KBM-7 (cell line): ENCODE measurements at places on chromosomes 4 and X.
A peak's percentile ranks its signal among the peaks of the same experiment; 100 is the strongest.

DNA sequence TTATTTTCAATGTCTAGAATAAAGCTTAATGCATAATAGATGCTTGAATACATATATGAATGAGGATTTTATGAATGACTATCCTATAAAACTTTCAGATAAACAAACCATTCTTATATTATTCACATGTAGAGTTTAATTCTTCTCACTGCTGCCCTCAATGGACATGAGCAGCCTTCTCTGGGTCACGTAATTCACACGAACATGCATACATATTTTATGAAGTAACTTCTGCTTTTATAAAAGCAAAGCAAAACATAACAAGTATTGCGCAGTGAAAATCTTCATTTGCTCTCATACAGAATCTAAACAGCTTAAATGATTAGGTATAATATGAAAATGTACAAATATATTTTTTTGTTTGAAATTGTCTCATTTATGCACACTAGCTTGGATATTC is 116.7 kb downstream of the TMA16 start:
- DNase-seq: peak; percentile 29

DNA sequence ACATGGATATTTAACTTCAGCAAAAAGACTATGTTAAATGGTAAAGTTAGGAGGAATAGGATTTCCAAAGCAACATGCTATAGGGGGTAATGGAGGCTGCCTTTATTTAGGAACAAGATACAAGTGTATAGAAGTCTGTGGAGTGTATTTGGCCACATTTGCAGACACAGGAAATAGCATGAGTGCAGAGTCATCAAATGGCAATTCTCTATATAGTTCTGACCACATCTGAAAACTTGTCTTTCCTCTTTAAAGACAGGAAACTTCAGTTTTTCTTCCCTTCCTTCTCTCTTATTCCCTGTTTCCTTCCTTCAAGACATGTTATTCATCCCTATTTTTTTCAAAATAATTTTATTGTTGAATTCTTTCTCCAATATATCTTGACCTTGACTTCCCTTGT is 119.3 kb upstream of the PITX2 start:
- no peak for DNase-seq

- DNase-seq: no peak
Observed at GRCh38 chr4:87745064-87745807, 54.1 kb upstream of the IBSP start.

- peak; percentile 19 for DNase-seq
Observed at GRCh38 chr4:25993395-25994185, 79.6 kb downstream of the SMIM20 start.

DNA sequence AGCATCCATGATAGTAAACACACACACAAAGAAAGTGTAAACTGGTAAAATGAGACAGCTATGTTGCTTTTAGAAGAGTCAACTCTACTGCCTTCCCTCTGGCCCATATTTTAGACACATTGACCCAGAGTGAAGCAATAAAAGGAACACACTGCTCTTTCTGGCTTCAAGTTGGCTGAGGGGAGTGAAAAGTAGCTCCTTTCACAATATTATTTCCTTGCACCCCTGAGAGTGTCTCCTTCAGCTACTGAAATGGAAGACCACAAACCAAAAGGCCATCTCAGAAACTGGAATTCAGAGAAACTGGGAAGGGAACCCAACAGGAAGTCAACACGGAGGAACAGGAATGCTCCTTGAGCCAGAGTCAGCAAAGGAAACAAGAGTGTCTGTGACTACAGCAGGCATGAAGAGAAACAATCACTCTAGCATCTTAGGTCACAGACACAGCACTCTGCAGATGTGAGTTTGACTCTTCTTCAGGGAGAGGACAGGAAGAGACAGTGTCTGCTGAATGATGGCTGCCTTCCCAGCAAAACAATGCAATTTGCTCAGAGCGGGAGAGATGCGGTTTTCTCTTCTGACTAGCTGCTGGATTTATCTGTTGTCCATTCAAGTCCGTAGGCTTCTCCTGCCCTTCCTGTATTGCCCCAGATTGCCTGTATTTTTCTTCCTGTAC is 106.7 kb downstream of the SPATA18 start:
- DNase-seq: no peak

GRCh38 chr4:43341741-43342140 is 449.2 kb downstream of the GRXCR1 start:
- no peak for DNase-seq

- no peak for DNase-seq
Observed at GRCh38 chr4:136643416-136643815, 888.9 kb downstream of the PCDH18 start.

DNA sequence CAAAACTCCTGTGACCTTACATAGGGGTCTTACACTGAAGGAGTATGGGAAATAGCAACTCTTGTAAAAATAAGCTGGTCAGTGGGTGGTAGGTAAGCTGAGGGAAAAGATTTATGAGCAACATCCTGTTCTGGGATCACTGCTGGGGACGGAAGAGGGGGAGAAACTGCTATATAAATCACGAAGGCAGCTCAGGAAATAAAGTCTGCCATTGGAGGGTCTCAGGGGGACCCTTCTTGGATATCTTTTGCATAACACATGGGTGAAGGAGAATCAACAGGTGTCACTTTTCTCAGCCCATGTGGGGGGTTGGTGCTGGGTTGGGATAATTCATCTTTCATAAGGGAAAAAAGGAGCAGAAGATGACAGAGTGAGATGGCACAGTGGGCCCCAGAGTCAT is 33.7 kb downstream of the AFF1 start:
- DNase-seq: no peak

DNA sequence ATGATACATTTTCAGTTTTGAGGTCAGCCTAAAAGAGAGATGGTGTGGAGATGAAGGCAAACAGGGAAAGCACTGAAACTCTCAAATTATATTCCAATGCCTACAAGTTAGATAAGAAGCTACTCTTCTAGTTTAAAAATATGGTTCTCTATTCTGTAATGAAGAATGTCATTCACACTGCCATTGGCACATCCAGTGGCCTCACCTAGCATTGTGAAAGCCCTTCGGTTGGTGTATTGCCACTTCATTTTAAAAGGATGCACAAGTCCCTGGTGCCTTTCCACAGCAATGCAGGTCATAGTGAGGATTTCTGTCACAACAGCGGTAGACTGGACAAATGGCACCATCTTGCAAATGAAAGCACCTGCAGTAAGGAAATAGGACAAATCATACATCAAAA is 40.6 kb downstream of the QRFPR start:
- no peak for DNase-seq

GRCh38 chr4:80309294-80310004 is 26.1 kb upstream of the CFAP299 start:
- DNase-seq: no peak

GRCh38 chrX:122555925-122556324 is 628.2 kb upstream of the GRIA3 start:
- no peak for DNase-seq

DNA sequence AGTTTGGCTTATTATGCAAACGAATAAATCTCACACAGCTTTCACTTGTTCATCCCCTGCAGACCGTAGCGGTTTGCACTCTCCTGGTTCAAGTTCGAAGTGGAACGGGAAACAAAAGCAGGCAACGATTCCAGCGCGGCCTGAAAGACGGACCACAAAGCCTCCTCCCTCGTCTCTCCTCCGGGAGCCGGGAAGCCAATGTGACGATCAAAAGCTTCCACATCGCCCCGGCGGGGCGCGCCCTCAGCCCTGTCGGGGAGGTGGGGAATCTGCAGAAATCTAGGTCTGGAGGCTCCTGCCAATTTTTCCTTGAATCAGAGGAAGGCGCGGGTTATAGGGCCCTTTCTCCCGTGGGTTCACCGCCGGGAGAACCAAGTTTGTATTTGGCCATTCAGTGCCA is 16.9 kb upstream of the ZIC3 start:
- DNase-seq: no peak

GRCh38 chr4:109801895-109802319 is at the start of gene CFI:
Gene CFI, minus strand, starts transcription at chr4:109801999. Its CDS starts 28 bp downstream, at chr4:109801971.
- DNase-seq: no peak

DNA sequence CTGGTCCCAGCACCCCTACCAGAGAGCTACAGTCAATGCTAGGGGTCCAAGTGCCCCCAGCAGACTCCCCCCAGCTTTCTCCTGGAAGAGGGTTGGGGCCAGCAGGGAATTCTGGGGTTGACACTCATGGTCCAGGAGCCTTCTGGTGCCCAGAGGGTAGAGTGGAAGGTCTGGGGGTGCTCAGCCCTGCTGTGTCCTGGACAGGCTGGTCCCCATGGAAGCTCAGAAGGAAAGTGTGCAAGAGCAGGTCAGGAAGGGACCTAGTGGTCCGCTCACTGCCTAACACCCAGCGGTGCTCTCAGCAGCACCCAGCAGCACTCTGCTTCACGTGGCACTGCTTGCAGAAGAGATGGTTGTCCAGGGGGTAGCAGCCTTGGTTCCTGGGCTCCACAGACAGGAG is 6.9 kb downstream of the TEX13C start:
- DNase-seq: no peak
